Stimulated activated CD8-positive, alpha-beta memory T cell treated with anti-CD3 and anti-CD28 coated beads, Interleukin-12 subunit alpha, Interleukin-12 subunit beta, amount 100 ng/mL, for 1 hour (primary cell): ENCODE measurements at places on chromosomes 2 and 18.

GRCh38 chr2:120180066-120180465 is 43.1 kb downstream of the TMEM185B start:
- no peak for DNase-seq

GRCh38 chr2:212811036-212811805 is 272.6 kb upstream of the ERBB4 start:
- DNase-seq, result no peak

DNA sequence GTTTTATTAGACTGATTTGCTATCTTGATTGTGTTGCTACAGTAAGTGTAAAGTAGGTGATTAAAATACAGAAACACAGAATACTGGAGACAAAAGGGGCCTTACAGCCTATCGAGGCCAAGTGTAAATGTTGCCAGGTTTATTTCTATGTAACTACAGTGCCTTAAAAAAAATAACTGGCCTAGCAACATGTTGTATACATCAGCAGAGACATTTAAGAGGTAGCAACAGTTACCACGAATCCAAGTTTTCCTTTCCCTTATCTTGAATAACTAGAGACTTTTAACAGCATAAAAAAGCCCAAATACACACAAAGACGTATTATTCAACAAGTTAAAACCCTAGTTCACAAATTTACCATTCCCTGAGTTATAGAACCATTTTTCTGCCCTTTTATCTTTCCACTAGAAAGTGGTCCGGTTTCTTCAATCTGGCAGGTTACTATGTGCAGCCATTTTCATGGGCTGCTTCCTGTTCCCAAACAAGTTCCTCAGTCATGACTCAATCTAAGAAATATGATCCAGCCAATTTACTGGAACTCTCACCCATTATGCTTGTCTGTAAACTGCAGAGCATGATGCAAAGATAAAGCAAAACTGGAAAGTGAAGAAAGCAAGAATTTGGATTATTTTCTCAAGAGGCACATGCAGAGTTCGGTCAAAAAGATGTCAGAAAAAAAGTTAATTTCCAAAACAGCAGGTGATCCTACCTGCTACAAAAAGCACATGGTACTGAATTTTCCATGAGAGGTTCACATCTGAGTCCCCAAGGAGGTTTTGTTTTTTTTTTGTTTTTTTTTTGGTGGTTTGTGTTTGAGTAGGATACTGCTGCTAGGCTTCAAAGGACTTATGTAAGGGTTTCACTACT is 22.2 kb downstream of the NFE2L2 start:
- no peak for DNase-seq

DNA sequence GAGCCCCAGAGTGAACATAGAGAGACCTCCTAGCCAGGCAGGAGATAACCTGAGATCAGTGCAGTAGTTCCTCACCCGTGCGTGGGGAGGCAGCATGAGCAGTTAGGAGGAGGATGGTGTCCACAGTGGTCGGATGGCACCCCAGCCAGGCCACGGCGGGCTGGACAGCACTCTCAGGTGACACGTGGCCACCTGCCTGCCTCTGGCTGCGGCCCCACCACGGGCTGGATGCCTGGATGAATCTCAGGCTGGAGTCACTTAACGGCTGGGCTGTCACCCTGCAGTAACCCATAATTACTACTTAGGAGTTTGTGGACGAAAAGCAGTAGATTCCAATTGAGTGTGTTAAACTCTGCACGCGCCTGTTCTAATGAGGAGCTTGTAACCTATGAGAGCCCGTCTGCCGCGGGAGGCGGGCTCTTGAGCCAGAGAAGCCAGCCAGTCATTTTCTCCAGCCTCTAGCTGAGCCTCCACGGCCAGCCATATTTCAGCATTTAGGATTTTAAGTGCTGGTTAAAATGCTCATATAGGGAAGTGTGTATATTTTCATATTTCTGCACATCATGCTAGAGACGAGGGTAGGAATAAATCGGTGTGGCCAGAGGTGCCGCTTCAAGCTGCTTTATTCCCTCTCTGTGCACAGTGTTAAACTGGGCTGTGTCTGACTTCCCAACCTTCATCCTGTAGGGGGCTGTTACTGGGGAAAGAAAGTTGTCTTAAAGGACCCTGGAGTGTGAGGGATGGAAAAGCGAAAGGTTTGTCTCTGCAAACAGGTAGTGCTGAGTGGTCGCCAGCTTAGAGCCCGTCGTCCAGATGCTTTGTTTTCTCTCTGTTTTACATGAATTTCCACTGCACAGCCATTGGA is 144.0 kb downstream of the GLI2 start:
- DNase-seq, result no peak

DNA sequence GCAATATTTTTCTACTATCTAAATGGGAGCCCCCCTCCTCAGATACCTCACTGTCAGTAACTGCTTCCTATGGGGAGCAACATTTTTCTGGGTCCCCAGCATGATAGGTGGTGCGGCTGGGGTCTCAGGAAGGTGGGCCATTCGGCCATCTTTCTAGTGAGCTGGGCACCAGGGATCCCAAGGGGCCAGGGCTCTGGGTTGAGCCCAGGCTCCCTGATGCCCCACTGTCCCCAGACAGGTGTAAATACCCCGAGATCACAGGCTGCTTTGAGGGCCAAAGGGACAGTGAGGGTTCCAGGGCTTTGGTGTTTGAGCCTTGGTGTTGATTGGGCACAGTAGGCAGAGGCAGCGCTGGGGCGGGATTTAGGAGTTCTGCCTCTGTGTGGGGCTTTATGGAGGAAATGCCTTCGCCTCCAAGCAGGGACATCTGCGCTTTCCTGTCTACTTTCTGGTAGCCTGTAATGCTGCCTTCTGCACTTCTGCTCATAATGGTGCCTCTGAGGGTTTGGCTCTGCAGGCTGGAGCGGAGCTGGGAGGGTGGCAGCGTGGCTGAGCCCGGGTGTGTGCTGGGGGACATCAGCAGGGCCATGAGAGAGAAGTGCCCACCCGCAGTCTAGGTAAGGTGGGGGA is 5.3 kb downstream of the ITM2C start:
- no peak for DNase-seq

DNA sequence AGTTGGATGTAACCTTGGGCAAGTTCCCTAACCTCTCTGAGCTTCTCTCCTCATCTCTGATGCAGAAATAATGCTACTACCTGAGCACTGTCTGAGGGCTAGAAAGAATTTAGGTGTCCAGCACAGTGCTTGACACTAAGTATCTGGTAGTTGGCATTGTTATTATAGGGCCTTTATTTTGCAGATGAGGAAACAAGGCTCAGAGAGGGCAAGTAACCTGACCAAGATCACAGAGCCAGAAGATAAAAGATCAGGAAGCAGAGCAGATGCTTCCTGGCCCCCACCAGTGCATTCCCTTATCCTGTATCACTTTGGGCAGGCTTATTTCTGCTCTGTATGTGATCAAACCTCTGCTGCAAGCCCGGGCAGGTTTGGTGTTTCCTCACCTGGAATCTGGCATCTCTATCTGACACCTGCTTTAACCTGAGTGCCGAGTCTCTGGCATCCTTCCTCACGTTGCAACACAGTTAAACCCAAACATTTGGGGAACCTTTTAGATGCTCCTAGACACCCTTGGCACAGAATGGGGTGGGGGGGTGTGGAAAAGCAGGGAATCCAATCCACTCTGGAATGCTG is 69.9 kb downstream of the PLB1 start:
- DNase-seq, result no peak
